Hematopoietic multipotent progenitor cell treated with erythropoietin and hydrocortisone succinate and interleukin-3 and kit ligand, for 6 days (in vitro differentiated cells): ENCODE measurements at places on chromosomes 2 and 18.

GRCh38 chr2:153641046-153641445 is 162.5 kb upstream of the RPRM start:
- DNase-seq: no peak

- no peak for DNase-seq
These were observed 694.7 kb downstream of the ARHGAP15 start for GRCh38 chr2:143823876-143824275.

GRCh38 chr2:227029426-227030105 is 134.4 kb downstream of the COL4A4 start:
- DNase-seq: peak; percentile 29

GRCh38 chr2:235669983-235670962 is 176.4 kb downstream of the AGAP1 start:
- DNase-seq: peak; percentile 28

GRCh38 chr2:44207102-44207501 is 38.4 kb downstream of the PPM1B start:
- peak; percentile 62 for DNase-seq

DNA sequence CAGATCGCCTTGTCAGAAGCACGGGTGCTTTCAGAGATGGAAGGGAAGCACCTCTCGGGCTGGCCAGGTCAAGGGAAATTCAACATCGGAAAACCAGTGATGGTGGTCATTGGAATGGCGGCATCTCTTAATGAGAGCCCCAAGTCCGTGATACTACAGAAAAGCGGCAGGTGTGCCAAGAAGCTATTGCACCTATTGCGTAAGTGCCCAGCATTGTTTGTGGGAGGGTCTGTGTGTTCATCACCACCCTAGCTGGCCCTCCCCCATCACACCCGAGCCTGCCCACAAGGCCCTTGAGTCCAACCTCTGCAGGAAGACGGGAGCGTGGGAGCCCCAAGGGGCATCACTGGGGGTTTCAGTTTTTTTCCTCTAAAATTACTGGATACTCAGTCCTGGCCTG is 100.7 kb downstream of the DGKD start:
- no peak for DNase-seq

GRCh38 chr18:58249712-58250111 is 205.7 kb downstream of the NEDD4L start:
- no peak for DNase-seq

DNA sequence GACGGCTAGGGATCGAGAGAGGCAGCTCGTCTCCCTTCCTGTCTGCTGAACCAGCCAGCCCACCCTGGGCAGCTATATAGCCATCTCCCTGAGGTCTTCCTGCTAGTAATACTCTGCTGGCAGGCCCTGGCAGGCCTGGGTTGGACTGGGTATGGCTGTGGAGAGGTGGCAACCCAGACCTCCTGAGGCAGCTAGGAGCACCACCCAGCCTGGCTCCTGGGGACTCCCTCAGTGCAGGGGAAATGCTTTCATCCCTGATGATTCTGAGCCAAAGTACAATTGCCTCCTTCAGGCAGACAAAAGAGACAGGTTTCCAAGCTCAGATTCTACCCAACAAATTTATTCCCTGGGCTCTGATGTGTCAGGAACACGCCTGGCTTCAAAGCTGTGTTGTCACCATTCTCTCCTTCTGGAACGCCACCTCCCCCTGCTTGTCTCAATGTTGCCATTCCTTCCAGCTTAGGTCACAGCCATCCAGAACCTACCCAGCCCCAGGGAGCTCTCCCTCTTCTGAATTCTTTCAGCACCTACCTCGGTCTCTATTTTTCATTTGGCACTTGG is 4.7 kb upstream of the DNAJB2 start:
- DNase-seq: no peak

DNA sequence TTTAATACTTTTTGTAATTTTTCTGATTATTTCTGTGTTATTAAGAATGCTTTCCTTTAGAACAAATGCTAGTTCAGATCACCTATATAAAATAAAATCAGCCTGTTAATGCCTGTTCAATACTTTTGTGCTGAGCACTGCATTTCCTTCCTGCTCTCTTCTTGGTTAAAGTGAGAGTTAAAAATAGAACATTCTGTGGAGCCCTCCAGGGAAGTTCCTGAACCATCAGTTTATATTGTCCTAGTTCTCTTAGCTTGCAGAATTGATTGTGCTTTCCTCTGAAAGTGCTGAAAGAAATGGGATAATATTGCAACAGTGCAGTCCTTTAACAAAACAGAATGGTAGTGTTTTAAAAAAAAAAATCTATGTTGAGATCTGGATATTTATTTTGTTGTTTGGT is 74.6 kb upstream of the UBXN4 start:
- no peak for DNase-seq

DNA sequence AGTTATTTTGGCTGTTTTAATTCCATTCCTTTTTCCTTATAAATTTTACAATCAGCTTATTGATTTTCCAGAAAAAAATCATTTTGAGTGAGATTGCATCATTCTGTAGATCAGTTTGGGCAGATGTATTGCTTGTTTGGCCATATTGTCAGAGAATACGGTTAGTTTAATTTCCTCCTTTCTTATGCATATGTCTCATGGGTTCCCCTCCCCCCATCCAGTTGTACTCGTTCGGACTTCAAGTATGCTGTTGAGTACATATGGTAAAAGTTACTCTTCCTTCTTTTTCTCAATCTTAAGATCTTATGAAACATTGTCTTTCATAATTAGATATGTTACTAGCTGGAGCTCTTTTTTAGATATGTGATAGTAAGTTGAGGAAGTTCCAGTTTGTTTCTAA is 131.2 kb upstream of the TTC27 start:
- peak; percentile 81 for DNase-seq

- no peak for DNase-seq
These were observed 6.0 kb upstream of the GLI2 start for GRCh38 chr2:120729406-120730399.

DNA sequence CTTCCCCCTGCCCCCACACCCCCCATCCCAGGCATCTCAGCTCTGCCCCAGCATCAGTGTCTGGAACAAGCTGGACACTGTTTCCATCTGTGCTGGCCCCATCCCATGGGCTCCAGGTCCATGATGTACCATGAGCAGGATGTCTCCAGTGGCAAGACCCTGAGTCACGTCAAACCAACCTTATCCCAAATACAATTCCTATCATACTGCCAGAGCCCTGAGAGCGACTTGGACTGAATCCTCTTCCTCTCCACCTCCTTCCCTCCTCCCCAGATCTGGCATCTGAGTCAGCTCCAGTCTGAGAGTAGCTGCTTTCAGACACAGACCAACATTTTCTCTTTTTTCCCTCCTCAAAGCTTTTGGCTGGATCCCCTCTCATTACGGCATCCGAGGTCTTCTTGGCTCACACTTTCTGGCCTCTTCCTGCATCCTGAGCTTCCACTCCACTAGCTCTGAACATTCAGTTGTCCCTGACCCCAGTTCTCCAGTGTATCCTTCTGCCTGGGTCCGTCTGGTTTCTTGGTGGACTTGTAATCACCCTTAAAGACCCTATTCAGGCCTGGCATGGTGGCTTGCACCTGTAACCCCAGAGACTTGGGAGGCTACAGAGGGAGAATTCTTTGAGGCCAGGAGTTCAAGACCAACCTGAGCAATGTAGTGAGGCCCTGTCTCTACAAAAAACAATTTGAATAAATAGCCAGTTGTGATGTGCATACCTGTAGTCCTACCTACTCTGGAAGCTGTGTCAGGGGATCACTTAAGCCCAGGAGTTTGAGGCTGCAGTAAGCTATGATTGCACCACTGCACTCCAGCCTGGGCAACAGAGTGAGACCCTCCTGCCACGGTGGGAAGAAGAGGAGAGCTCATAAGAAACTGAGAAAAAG is 68.3 kb downstream of the ACKR3 start:
- DNase-seq: no peak

DNA sequence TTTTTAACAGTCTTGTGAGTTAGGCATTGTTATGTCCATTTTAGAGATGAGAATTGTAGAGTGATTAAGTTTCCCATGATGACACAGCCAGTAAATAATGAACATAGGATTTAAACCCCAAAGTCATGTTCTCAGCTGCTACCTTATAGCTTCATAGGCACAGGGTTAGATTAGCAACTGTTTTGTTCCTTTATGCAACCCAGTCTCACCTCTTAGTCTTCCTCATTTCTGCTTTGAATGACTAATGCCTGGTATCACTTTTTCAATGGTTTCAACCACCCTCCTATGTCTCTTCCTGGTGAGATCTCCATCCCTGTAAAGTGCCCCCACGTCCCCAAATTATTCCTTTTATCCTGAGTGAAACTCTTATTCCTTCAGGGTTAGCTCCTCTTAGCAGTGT is 44.3 kb downstream of the MFSD6 start:
- DNase-seq: no peak

GRCh38 chr2:227889336-227889735 is 17.9 kb downstream of the DAW1 start:
- no peak for DNase-seq

GRCh38 chr2:134131681-134132489 is 122.0 kb upstream of the MGAT5 start:
- peak; percentile 46 for DNase-seq

DNA sequence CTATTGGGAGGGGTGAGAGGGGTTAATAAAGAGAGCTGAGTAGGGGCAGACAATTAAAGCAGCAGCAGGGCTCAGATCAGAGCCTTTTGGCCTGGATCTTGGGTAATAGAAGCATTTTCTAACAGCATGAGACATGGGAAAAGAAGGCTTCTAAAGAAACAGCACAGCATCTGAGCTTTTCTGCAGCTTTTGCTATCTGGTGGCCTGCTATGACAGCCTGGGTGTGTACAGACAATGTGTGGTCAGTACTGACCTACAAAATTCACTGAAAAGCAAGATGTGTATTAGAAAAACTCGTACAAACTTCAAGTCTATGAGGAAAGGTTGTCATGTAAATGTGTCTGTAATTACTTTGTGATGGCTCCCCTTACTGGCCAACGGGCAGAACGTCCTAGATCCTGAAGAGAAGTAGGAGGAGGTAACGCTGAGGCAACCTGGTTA is 95.6 kb downstream of the GALNT3 start:
- DNase-seq: peak; percentile 63

DNA sequence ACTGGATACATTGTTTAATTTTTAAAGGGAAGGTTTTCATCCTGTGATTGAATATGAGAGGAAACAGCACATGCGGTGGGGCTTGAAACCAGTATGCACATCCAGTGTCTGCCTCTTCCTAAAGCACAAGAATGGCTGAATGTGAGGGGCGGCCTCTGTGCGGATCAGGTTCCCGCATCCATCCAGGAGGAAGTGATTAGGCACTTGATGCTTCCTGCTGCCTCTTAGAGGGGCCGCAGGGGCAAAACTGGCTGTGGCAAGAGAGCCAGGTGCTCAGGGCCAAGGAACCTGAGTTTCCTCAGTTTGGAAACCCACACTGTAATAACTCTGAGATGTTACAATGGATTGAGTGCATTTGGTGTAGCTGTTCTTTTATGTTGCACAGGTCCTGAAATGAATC is 48.8 kb downstream of the THNSL2 start:
- no peak for DNase-seq

GRCh38 chr2:163345795-163346573 is 389.8 kb downstream of the FIGN start:
- DNase-seq: peak; percentile 69

DNA sequence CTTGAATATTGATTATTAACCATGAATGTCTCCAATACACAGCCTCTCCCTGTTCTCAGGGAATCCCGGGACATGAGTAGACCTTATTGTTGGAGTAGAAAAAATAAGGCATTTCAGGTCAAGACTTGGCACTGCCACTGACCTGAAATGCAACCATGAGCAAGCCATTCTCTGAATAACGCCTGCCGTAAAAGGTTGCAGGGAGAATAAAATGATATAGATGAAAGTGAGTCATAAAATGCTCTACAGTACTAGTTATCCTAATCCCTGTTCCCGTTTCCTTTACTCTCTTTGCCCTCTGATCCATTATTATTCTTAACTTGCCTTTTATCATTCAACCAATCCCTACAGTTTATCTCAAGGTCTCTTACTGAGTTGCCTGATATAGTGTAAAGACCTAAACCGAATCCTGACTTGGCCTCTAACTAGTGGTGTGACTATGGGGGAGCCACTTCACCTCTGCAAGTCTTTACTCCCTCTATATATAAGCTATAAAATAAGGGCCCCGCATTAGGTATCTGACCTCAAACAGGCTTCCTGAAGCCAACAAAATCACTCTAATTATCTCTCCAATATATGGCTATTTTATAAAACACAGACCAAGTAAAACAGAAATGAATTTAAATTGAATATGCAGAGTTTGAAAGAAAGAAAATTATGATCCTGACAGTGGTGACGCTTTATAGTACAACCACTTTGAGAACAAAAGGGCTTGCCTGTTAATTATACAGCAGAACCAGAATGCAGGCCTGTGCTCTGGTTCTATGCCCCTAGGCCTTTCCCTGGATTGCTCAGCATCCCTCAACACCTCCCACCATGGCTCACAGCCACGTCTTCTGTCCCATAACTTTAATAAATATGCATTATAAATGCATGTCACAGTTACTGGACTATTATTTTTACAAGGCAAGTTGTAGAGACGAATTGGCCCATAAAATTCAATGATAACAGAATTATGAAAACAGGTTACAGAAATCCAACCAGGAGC is 183.1 kb downstream of the STK39 start:
- DNase-seq: no peak

- no peak for DNase-seq
These were observed 85.8 kb upstream of the TTN start for GRCh38 chr2:178892751-178893625.

- DNase-seq: no peak
These were observed 1.8 kb downstream of the CCDC141 start for GRCh38 chr2:179048099-179048498.

DNA sequence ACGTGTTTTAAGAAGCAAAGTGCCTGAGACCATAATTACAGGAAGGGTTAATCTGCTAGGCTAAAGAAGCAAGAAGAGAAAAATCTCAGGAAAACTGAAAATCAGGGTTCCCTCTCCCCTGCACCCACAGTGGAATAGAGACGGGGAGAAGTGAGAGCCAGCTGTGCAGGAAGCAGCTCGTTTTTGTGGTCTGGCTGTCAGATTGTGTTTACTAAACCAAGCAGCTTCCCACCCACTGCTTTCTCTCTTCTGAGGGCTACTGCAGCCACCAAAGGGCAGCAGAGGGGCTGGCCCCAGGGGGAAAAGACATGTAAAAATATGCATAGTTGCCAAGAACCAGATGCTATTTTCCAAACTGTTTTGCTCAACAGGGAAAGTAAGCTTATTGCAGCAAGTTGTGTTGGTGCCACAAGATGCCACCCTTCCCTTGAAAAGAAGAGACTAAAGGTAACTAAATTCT is 72.6 kb upstream of the THUMPD2 start:
- peak; percentile 30 for DNase-seq

DNA sequence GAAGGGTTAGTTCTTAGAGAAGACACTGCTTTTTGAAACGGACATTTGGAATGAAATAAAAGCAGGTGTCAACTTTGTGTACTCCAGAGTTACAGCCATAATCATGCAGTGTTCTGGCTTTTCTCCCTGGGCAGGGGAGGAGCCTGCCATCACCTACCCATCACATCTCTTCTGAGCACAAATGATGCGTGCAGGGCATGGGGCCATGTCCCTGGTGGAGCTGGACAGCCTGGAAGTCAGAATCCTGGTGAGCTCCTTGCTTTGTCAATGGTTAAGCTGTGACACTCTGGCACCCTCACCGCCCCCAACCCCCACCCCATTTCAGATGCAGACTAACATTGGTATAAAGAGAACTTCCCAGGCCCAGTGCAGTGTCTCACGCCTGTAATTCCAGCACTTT is 53.1 kb downstream of the PDCL3 start:
- DNase-seq: no peak
